Thymus (tissue), 14 donors: ENCODE measurements at places on chromosomes 11 and 22. TPM values are rescaled to one million over a fixed set of nuclear protein-coding genes. Genes with fewer than 3 reads are reported as not detected.
A peak's percentile ranks its signal among the peaks of the same experiment; 100 is the strongest.

SLC5A1 gene
- total RNA-seq, result 0.24 TPM

RIMBP3B gene
- 0.85 TPM for total RNA-seq

DEFB131B gene
- not detected for total RNA-seq

SLC22A9 gene
- total RNA-seq, result not detected

IL17REL gene
- 5.9 TPM for total RNA-seq

GAB4 gene
- under 0.01 TPM for total RNA-seq

DNA sequence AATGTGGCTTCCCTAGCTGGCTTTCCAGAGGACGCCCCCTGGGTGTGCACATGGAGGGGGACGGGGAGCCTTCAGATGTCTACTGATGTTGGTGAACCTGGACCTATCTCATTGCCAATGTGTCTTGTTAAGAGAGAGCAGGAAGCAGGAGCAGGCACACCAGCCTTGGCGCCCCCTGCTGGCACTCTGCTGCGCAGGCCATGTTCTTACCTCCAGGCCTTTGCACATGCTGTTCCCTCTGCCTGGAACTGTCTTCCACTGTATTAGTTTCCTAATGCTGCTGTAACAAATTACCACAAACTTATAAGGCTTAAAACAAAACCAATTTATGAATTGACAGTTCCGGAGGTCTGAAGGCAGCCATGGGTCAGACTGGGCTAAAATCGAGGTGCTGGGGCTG, 23.6 kb upstream of the MN1 start:
- H3K27me3 ChIP-seq, result no peaks in the 10 kb centered on the region
- no peaks in the 10 kb centered on the region for H3K4me1 ChIP-seq
- H3K4me3 ChIP-seq, result no peak overlapping the region
- no peak overlapping the region for H3K27ac ChIP-seq

DNA sequence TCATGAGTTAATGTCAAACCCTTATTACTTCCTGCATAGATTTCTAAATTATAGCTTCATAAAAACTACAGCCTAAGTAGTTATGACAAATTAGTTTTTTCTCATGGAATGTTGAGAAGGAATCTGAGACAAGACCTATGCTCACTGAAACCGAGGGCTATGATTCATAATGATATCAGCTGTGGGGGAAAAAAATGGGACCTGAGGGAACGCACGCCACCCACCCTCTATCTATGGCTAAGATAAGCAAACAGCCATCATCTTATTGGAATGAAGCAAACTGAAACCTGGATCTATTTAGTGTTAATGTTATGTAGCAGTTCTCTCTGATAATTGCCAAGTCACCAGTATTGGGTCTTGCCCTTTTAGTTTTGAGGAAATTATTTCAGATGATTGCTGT, 906.9 kb upstream of the RAG2 start:
- H3K27ac ChIP-seq, result no peak overlapping the region
- DNase-seq, result no peak
- H3K4me3 ChIP-seq, result no peak overlapping the region
- H3K36me3 ChIP-seq, result no peaks in the 10 kb centered on the region
- no peaks in the 10 kb centered on the region for H3K27me3 ChIP-seq

GRCh38 chr11:43967661-43968060, 25.2 kb downstream of the C11orf96 start:
- no peak for DNase-seq
- H3K36me3 ChIP-seq, result no peaks in the 10 kb centered on the region
- H3K27me3 ChIP-seq, result no peaks in the 10 kb centered on the region
- no peak overlapping the region for H3K27ac ChIP-seq

DNA sequence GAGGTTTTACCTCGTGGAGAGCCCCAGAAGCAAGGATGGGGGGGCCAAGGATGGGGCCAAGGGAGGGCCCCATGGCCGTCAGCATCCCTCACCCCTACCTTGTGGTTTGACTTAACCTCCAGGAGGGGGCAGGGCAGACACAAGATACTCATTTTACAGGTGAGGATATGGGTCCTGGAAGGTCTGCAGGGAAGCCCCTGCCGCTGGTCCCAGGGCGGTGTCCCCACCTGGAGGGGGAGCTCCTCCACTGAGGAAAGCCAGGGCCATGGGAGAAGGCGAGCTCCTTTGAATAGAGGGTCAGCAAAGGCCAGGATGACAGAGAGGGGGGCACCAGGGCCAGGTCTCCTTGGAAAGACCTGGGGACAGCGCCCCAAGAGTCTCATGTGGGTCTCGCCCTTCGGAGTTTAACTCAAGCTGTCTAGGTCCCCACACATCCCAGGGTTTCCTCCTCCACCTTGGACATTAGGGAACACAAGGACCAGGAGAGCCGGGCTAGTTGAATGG, 5.9 kb upstream of the ADORA2A start:
- H3K4me1 ChIP-seq, result peaks cover 19% of the 10 kb centered on the region
- peaks cover 11% of the 10 kb centered on the region for H3K27me3 ChIP-seq
- no peak overlapping the region for H3K27ac ChIP-seq

- H3K27me3 ChIP-seq, result no peaks in the 10 kb centered on the region
- H3K36me3 ChIP-seq, result no peaks in the 10 kb centered on the region
- H3K4me1 ChIP-seq, result no peaks in the 10 kb centered on the region
- H3K27ac ChIP-seq, result no peak overlapping the region
Measured at GRCh38 chr11:83922953-83923352, 636.8 kb upstream of the CCDC90B start.

GRCh38 chr11:83681031-83681781, 395.0 kb upstream of the CCDC90B start:
- H3K4me3 ChIP-seq, result no peak overlapping the region
- DNase-seq, result no peak
- no peaks in the 10 kb centered on the region for H3K4me1 ChIP-seq
- no peaks in the 10 kb centered on the region for H3K27me3 ChIP-seq
- H3K27ac ChIP-seq, result peak overlapping the region; percentile 19
- H3K36me3 ChIP-seq, result no peaks in the 10 kb centered on the region

- H3K36me3 ChIP-seq, result no peaks in the 10 kb centered on the region
- H3K4me3 ChIP-seq, result no peak overlapping the region
- H3K27ac ChIP-seq, result no peak overlapping the region
- H3K27me3 ChIP-seq, result no peaks in the 10 kb centered on the region
- no peak for DNase-seq
Measured at GRCh38 chr11:10067629-10068300, 226.3 kb downstream of the SBF2 start.

GRCh38 chr11:94885581-94885980, 87.8 kb downstream of the CWC15 start:
- DNase-seq, result no peak

DNA sequence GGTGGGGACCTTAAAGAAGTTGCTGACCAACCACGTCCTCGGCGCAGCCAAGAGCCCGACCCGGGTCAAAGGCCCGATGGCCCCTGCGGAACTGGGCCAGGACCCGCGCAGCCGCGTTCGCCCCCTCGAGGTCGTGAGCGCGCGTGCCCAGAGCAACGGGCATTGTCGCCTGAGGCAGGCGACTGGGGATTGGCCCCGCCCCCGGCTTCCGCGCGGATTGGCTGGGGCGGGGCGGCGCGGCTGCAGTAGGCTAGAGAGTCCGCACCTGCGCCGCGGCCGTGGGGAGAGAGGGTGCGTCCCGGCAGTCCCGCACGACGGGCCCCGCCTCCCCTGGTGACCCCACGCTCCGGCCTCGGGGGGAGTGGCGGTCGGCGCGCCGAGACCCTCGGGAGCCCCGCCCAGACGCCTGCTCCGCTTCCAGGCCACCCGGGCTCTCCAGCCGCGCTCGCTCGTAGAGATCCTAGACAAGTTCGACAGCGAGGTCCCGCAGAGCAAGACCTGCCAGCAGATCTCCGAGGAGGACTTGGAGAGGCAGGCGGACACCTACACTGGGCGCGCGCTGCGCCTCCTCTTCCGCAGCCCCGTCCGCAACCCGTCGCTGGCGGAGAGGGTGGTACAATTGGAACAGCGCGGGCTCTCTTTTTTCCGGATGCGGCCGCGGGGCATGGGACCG, 8.3 kb upstream of the PPIL2 start:
- H3K4me3 ChIP-seq, result peak overlapping the region; percentile 57
- H3K27me3 ChIP-seq, result peaks cover 11% of the 10 kb centered on the region
- DNase-seq, result no peak
- peaks cover 10% of the 10 kb centered on the region for H3K4me1 ChIP-seq
- H3K27ac ChIP-seq, result no peak overlapping the region
